ENCODE measurements at places on chromosomes 4 and X. TPM values are rescaled to one million over a fixed set of nuclear protein-coding genes. Genes with fewer than 3 reads are reported as not detected.

The SLC49A3 gene
- 10.6 TPM for polyA plus RNA-seq

The DGAT2L6 gene
- polyA plus RNA-seq, result not detected

The EXOSC9 gene
- 19.9 TPM for polyA plus RNA-seq

The SASH3 gene
- polyA plus RNA-seq, result 0.93 TPM

DNA sequence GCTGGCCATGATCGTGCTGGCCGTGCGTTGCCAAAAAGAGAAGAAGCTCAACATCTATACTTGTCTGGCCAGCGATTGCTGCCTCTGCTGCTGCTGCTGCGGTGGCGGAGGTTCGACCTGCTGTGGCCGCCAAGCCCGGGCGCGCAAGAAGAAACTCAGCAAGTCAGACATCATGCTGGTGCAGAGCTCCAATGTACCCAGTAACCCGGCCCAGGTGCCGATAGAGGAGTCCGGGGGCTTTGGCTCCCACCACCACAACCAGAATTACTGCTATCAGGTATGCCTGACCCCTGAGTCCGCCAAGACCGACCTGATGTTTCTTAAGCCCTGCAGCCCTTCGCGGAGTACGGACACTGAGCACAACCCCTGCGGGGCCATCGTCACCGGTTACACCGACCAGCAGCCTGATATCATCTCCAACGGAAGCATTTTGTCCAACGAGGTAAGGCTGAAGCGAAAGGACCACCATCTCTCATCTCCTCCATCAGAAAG lies 3.3 kb downstream of the PCDH10 start:
- DNase-seq, result peak; percentile 63

DNA sequence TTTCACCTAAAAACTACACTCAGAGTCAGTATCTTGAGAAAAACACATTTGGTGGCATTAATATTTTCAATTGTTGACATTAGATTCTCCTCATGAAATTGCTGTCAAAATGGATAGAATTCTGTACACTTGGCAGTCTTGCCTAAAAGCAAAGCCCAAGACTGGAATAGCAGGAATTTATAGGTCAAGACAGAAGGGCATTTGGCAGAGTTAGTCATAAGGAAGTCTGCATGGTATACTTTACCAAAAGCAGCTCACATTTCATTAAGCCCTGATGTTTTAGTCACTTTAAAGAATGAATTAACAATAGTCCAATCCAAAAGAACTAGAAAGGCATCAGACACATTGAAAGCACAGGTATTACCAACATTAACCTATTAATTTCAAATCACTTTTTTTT lies 7.1 kb downstream of the CCDC160 start:
- DNase-seq, result no peak

The EVC2 gene
- polyA plus RNA-seq, result 2.0 TPM

DNA sequence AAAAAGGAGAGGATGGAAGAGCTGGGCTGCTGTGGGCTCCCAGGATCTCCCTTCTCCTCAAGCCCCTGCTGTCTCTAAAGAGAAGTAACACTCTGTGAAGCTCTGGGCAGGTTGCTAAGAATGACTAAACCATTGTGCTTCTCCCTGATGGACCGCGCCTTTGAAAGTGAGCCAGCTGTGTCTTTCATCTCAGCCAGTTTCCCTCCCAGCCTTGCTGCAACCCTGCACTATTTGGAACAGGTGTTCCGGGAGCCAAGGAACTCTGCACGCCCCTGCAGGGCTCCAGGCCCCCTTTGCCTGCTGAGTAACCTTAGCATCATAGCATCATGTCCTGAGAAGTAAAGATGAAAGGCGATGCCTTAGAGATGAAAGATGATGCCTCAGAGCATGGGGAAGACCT lies 39.7 kb downstream of the SMIM20 start:
- peak; percentile 54 for DNase-seq

DNA sequence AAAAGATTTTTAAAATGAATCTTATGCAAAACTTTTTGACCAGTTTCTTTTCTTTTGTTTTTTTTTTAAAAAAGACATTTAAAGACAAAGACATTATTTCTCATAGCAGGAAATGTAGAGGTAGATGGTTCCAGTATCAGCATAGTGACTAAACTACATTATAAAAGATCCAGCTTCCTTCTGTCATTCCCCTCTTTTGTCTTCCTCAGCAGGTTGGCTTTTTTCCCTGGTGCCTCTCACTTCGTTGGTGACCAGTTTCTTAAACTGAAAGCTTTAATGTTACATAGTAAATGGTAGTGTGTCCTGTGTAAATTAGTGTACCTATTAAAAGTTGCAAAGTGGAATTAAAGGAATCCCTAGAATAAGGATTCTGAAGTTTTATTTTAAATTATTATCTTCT lies 36.1 kb downstream of the DCK start:
- DNase-seq, result no peak

The ARAP2 gene
- polyA plus RNA-seq, result 0.72 TPM

The ESX1 gene
- polyA plus RNA-seq, result not detected

GRCh38 chr4:111837761-111838160 lies 307.5 kb upstream of the FAM241A start:
- no peak for DNase-seq

All from right cardiac atrium (tissue), 5 donors.